ENCODE measurements at places on chromosomes 13 and 19.

GRCh38 chr13:37179645-37180044 lies 74.2 kb upstream of the CSNK1A1L start:
- no peak for DNase-seq

- no peak for DNase-seq
Measured at GRCh38 chr19:8659905-8660304, 29.5 kb downstream of the NFILZ start.

DNA sequence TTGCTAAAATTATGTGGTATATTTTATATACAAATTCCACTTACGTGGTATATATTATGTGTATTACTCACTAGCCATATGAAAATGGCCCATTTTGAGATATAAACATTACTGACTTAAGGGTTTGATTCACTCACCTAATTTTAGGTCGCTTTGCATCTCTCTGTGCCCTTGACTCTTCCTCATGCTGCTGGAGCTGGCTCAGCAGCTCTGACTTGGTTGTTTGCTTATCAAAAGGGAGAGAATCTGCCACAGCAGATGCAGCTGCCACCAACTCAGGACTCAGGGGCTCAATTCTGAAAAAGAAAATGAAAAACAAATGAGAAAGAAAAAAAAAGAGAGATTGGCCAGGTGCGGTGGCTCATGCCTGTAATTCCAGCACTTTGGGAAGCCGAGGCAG lies 12.2 kb downstream of the MRPS31 start:
- DNase-seq, result no peak

- DNase-seq, result no peak
Measured at GRCh38 chr13:94622344-94622743, 20.7 kb downstream of the GPR180 start.

- DNase-seq, result no peak
Measured at GRCh38 chr19:3818918-3819317, 32.7 kb upstream of the MATK start.

- DNase-seq, result no peak
Measured at GRCh38 chr19:34314437-34315313, 50.3 kb upstream of the GPI start.

GRCh38 chr19:5957170-5957569 lies 20.8 kb downstream of the RANBP3 start:
- no peak for DNase-seq

GRCh38 chr13:48429886-48430285 lies 17.0 kb upstream of the LPAR6 start:
- DNase-seq, result no peak

DNA sequence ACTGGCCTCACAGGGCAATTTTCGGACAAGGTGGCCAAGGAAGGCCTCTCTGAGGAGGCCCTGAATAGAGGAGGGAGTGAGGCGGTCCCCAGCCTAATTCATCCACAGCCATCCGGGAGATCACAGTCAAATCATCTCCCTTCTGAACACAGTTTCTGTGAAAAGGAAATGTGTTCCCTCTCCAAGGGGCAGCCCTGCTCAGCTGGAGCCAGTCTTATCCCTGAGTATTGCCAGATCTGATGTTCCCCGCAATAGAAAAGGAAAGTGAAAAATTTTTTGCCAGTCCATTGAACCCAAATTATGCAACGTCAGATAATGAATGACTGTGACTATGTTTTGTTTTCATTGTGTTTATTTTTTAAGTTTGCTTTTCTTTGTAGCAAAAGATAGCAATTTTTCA lies 125.9 kb downstream of the SIPA1L3 start:
- DNase-seq, result no peak

DNA sequence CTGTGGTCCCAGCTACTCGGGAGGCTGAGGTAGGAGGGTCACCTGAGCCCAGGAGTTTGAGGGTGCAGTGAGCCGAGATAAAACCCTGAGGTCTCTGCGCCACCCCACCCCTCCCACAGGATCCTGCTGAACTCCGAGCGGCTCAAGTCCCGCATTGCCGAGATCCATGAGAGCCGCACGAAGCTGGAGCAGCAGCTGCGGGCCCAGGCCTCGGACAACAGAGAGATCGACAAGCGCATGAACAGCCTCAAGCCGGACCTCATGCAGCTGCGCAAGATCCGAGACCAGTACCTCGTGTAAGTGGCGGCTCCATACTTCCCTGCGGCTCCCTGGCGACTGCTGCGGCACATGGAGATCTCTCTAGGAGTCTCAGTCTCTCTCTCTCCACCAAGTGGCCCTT lies 6.6 kb upstream of the IFI30 start:
- DNase-seq, result no peak

DNA sequence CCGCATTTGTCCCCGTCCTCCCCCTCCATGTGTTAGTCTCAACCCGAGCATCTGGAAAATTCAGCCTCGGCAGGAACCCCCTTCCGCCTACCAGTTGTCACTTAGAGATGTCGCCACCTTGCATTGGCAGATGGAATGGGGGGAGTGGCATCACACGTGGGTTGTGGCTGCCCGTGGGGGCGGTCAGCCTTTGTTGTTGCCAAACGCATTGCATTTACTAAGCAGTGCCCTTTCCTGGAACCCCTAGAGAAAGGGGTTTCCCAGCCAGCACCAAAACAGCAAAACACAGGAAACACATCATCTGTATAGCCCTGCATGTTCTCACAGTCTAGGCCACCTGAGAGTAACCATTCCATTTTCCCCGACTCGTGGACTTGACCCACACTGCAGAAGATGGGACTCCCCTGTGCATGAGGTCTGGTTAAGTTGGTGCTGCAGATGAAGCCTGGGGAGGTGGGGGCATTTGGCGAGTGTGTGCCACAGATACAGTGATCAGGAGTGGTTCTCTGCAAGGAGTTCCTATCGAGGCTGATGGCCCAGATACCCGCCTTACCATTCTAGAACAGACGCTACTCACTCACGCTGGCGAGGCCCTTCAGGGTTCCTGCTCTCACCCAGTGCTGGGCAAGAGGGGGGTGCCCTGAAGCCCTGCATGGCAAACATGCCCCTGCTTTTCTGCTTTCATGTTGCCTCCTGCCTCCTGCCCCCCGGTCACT lies 38.3 kb downstream of the TMED1 start:
- DNase-seq, result no peak

DNA sequence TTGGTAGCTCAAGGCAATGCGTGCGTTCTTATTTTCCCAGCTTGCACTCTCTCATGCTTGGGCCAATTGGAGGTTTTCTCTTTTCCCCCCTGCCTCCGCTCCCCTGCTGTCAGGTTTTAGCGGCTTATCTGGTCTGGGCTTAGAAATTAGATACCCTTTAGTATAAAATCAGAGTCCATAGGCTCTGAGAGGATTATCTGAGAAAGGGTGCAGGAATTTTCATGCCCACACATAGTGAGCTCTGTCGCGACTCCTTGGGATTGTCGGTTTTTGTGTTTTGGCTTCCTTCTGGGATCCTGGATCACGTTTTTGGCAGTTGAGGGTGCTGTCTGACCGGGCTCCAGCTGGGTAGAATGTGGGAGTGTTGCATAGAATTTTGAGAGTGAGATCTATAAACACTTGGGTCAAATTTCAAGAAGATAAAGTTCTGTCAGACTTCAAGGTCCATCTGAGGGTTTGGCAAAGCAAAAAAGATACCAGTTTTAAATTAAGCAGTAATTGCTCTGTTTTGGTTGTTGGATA lies 12.4 kb downstream of the CHAF1A start:
- DNase-seq, result no peak

DNA sequence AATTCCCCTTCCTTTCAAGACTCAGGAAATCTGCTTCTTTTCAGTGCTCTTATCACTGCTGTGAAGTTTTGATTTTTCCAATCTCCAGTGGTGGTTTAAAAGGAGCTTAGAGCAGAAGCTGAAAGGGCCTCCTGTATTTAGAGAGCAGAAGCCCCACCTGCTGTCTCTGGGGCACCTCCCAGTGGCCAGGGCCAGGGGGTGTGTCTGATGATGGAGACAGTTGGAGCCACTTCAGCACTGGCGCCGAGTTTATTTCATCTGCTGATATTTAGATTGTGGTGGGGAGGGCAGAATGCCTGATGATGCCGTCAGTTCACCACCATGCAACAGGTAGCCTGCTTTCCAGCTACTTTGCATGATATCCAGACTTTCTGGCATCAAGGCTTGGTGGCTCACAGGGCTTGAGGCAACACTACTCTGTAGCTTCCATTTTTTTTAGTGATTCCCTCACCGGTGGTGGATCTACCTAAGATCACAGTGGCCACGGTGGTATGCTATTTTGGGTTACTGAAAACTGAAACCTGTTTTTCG lies 371.9 kb downstream of the KCNRG start:
- DNase-seq, result no peak
